ENCODE measurements at places on chromosomes 4 and X.

- DNase-seq = no peak
These were observed 1154.9 kb upstream of the PCDH7 start for GRCh38 chr4:29565256-29565655.

GRCh38 chr4:85928775-85929591 lies 430.9 kb downstream of the MAPK10 start:
- DNase-seq = no peak

GRCh38 chrX:27976284-27976683 lies 5.0 kb downstream of the DCAF8L1 start:
- no peak for DNase-seq

DNA sequence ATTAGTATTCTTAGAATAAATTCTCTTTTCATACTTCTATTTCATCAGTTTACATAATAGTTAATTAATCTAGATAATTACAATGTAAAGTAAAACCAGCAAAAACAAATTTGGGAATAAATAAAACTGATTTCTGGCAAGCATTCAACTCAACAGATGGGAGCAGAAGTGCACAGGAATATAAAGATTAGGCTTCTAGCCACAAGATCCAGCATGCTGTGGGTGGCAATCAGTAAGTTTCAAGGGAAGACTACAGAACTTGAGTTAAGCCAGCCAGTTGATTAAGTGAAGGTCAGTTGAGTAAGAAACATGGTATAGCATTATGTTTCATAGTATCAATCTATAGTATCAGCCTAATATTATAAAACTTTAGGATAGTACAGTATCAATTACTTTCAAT lies 324.2 kb upstream of the AADAT start:
- no peak for DNase-seq

DNA sequence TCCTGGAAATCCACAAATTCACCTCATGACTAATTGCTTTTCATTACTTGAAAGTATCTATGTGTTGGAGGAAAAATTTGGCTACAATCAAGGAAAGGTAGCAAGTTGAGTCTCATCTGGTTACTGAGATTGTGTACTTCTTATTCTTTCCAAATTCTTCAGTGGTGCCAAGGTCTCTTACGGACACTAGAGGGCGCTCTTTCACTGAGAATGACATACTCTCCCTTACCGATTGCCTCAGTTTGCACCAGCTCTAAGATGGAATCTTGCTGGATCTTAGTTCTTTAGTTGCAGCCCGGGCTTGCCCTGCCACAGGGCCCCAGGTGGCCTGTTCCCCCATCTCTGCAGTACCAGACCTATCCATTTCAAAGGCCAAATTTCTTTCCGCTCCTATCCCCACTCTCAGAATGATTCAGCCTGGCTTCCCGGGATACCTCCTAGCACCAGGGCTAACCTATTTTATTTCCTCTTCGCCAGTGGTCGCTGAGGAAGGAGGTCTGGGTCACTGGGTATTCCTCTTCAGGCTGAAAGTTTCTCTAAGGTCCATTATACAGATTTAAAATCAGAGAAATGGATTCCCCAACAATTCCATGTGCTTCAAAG lies 24.6 kb upstream of the GPR50 start:
- peak; percentile 1 for DNase-seq

- no peak for DNase-seq
These were observed 3.8 kb upstream of the SERPINA7 start for GRCh38 chrX:106042296-106042695.

DNA sequence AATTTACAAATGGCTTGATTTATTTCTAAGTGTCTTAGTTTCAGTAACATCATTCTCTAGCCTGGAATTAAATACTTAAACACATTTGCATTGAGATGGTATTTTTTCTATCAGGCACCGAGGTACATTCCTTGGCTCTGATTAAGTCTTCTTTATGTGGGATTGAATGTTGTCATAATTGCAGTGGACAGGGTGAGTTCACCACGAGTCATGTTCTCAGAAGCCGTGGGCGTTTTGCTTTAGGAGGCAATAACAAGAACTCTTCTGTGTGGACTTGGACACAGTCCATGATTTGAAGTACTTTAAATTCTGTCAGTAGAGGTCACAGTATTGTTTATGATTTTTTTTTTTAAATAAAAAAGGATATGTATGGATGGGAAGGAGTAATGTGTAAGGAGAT lies 57.1 kb upstream of the EFHC2 start:
- DNase-seq = no peak
